ENCODE measurements at places on chromosomes 12 and 14.

- H3K4me3 ChIP-seq, result no peak overlapping the region
- DNase-seq, result no peak
- no peak overlapping the region for H3K27ac ChIP-seq
- H3K27me3 ChIP-seq, result no peaks in the 10 kb centered on the region
These were observed 149.1 kb downstream of the NTF3 start for GRCh38 chr12:5581019-5581418.

DNA sequence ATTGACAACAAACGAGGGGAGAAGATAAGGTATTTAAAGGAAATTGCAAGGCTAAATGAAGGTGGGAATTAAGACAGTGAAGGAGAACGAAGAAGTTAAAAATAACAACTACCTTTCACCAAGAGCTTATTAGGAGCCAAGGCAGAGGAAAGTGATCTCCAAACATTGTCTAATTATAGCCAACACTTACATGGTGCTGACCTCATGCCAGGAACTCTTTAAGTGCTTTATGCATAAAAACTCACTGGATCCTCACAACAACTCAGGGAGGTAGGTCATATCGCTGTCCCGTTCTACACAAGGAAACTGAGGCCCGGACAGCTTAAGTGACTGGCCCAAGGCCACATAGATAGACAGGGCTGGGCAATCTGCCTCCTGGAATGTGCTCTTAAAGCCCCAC is 19.5 kb downstream of the TAMALIN start:
- no peaks in the 10 kb centered on the region for H3K27me3 ChIP-seq
- H3K36me3 ChIP-seq, result no peaks in the 10 kb centered on the region
- peak overlapping the region; percentile 74 for H3K27ac ChIP-seq
- DNase-seq, result no peak
- no peak overlapping the region for H3K4me3 ChIP-seq
- H3K4me1 ChIP-seq, result peaks cover 36% of the 10 kb centered on the region

DNA sequence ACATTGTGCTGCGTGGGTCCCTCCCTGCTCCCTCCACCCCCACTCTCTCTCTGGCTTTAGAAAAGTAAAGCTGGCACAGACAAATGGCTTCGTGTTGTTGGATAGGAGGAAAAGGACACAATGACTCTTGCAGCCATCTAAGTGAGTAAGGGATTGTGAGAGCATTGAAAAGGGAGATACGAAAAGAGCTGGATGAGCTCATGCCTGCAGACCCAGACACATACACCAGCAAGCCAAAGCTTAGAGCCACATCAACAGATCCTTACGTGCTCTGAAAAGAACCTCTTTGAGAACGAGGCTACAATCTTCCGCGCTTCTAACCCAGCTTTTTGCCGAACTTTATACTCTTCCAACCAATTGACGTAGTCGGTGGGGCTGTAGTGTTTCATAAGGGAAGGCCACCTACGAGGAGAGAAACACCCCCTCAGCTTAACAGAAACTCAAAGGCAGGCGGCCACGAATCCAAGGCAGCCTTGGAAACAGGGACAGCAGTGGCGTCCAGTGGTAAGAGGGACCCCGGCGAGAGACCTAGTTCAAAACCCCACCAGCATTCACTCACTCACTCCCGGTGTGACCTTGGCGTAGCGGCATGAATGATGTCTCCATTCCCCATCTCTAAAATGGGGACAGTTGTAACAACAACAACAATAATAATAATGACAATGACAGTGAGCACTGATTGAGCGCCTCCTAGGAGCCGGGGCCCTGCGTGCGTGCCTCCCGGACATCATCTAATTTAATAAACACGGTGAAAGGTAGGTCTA is 1.1 kb downstream of the FBXO21 start:
- no peaks in the 10 kb centered on the region for H3K36me3 ChIP-seq
- peak overlapping the region; percentile 56 for H3K4me3 ChIP-seq
- peaks cover 47% of the 10 kb centered on the region for H3K4me1 ChIP-seq

- no peak overlapping the region for H3K27ac ChIP-seq
- no peak for DNase-seq
These were observed 1.3 kb downstream of the PLEKHG3 start for GRCh38 chr14:64705381-64706118.

- no peak overlapping the region for H3K4me3 ChIP-seq
- no peaks in the 10 kb centered on the region for H3K4me1 ChIP-seq
- DNase-seq, result peak; percentile 69
- no peaks in the 10 kb centered on the region for H3K27me3 ChIP-seq
- peak overlapping the region; percentile 34 for H3K27ac ChIP-seq
These were observed 17.7 kb upstream of the PGF start for GRCh38 chr14:74973003-74973653.

GRCh38 chr12:26572137-26572536 is 260.9 kb downstream of the ITPR2 start:
- no peaks in the 10 kb centered on the region for H3K27me3 ChIP-seq
- no peaks in the 10 kb centered on the region for H3K36me3 ChIP-seq
- no peak overlapping the region for H3K4me3 ChIP-seq
- no peak overlapping the region for H3K27ac ChIP-seq

DNA sequence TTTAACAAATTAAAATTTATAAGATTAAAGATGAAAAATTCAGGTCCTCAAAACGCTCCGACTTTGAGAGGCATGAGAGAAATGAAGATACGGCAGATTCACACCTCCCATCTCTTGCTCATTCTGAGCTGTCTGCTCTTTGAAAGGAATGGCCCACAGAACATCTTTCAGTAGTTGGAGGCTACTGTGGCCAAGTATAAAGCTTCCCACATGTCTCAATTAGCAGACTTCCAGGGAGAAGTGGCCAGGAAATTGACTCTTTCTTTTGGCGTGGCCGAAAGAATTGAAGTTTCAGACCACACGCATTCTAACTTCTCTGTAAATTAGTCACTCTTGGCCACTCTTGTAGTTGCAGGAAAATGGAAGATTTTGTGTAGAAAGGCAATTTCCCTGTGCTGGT is 129.2 kb downstream of the DIP2B start:
- no peak overlapping the region for H3K27ac ChIP-seq
- H3K36me3 ChIP-seq, result peaks cover 6% of the 10 kb centered on the region
- peaks cover 18% of the 10 kb centered on the region for H3K4me1 ChIP-seq

GRCh38 chr12:86194721-86195120 is 61.5 kb downstream of the MGAT4C start:
- DNase-seq, result no peak
- no peak overlapping the region for H3K4me3 ChIP-seq
- H3K27me3 ChIP-seq, result no peaks in the 10 kb centered on the region
- no peaks in the 10 kb centered on the region for H3K36me3 ChIP-seq

All from adrenal gland (tissue), 19 donors.